ENCODE measurements at places on chromosomes 12 and 14. TPM values are rescaled to one million over a fixed set of nuclear protein-coding genes. Genes with fewer than 3 reads are reported as not detected.

OR6S1 gene
- polyA plus RNA-seq, result not detected

- DNase-seq, result no peak
Measured at GRCh38 chr12:12465522-12465921, 97.1 kb downstream of the DUSP16 start.

- no peak for DNase-seq
Measured at GRCh38 chr12:5379749-5380496, 52.0 kb upstream of the NTF3 start.

GRCh38 chr12:108728820-108729611, 2.3 kb downstream of the CORO1C start:
- DNase-seq, result no peak

DNA sequence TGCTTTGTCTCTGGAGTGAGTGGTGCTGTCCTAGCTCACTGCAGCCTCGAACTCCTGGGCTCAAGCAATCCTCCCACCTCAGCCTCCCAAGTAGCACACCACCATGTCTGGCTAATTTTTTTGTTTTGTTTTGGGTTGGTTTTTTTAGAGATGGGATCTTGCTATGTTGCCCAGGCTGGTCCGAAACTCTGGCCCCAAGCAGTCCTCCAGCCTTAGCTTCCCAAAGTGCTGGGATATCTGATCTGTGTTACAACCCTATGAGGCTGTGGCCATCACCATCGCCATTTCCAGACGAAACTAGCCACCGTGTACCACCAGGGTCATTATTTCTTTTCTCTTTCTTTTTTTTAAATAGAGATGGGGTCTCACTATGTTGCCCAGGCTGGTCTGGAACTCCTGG, 2.6 kb downstream of the IL31 start:
- DNase-seq, result no peak

- no peak for DNase-seq
Measured at GRCh38 chr12:121673013-121673511, 3.6 kb upstream of the MORN3 start.

IFNG-AS1 gene
- not detected for polyA plus RNA-seq

- no peak for DNase-seq
Measured at GRCh38 chr14:99264691-99265450, 7.1 kb downstream of the BCL11B start.

GRCh38 chr12:97167598-97167997, 260.5 kb downstream of the NEDD1 start:
- no peak for DNase-seq

- no peak for DNase-seq
Measured at GRCh38 chr14:77148510-77149231, 7.1 kb upstream of the ZDHHC22 start.

IPO4 gene
- polyA plus RNA-seq, result 4.1 TPM

DNA sequence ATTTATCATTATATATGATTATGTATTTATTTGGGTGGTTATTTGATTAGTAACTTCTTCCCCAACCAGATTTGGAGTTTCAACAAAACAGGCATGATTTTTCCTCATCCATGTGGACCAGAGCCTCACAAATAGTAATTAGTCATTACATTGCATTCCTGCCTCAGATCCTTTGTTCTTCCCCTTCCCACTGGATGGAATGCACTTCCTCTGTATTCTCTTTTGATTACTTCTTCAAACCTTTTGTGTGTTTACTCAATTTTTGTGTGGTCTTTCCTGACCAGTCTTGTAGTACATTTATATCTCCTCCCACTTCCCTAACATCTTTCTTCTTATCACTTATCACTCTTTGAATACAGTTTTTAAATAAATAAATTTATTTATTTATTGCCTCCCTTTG, 15.5 kb downstream of the SYT1 start:
- no peak for DNase-seq

GRCh38 chr14:58628406-58628805, 9.4 kb upstream of the DACT1 start:
- DNase-seq, result no peak

CCDC175 gene
- polyA plus RNA-seq, result not detected

All from CD14-positive monocyte (primary cell).